Stimulated activated CD4-positive, alpha-beta T cell treated with anti-CD3 and anti-CD28 coated beads, Interleukin-2, amount 100 ng/mL, for 24 hours (primary cell): ENCODE measurements at places on chromosomes 6 and 20.
A peak's percentile ranks its signal among the peaks of the same experiment; 100 is the strongest.

GRCh38 chr6:136723780-136724179 lies 68.5 kb downstream of the MAP3K5 start:
- DNase-seq = peak; percentile 24

DNA sequence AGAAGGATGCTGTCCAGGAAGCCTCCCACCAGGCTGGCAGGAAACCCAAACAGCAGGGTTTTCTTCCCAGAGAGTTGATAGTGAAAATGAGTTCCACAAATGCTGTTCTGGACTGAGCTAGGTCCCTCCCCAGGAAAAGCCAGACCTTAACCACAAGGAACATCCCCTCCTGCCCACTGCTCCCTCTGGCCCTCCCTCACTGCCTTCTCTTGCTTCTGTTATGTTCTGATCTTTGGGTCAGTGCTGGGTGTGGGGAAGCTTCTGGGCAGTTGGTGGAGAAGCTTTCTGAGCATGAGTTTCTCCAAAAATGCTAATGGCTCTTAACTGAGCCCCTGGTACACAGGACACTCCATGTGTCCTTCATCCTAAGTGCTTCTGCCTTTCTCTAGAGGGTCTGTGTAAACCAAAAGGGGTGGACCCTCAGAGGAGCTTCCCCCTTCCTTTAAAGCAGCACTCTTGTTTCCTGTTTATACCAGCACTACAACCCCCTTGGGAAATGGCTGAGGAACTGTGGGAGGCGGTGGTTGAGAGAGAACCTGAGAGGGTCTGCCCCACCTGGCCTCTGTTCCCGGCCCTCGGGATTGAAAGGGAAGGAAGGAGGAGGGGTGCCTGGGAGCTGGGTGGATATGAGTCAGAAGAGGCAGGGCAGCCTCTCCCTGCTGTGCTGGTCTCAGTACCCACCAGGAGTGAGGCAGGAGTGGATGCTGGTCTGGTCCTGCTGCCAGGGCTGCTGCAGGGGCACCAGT lies 42.0 kb downstream of the CDS2 start:
- no peak for DNase-seq

DNA sequence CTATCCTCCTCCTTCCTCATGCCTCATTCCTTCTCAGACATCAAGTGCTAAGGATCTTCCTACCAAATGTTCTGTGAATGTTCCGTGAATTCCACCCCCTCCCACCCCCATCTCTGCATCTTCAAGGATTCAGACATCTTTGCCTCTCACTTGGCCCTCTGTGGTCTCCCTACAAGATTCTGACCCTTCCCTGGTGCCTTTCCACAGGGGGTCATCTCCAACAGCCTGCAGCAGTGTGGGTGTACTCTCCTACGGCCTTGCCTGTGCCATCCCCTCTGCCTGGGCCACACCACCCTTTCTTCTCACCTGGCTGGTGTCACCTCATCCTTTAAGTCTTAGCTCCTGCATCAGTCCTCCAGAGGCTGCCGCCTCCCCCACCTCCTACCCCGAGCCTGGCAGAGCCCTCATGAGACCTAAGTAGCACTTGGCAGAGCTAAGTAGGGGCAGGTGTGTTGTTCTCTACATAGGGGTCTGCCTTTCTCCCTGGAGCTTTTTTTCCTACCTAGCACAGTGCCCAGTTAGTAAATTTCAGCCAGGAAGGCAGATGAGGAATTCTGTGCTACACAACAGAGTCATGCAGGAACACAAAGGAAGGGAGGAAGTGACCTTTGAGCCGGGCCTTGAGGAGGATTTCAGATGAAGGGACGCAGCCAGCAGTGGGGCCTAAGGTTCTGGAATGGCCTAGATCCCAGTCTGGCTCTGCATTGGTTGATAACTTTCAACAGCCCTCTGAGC lies 43.1 kb downstream of the TM9SF4 start:
- no peak for DNase-seq

GRCh38 chr6:90110971-90111370 lies 185.7 kb downstream of the BACH2 start:
- DNase-seq = peak; percentile 51

DNA sequence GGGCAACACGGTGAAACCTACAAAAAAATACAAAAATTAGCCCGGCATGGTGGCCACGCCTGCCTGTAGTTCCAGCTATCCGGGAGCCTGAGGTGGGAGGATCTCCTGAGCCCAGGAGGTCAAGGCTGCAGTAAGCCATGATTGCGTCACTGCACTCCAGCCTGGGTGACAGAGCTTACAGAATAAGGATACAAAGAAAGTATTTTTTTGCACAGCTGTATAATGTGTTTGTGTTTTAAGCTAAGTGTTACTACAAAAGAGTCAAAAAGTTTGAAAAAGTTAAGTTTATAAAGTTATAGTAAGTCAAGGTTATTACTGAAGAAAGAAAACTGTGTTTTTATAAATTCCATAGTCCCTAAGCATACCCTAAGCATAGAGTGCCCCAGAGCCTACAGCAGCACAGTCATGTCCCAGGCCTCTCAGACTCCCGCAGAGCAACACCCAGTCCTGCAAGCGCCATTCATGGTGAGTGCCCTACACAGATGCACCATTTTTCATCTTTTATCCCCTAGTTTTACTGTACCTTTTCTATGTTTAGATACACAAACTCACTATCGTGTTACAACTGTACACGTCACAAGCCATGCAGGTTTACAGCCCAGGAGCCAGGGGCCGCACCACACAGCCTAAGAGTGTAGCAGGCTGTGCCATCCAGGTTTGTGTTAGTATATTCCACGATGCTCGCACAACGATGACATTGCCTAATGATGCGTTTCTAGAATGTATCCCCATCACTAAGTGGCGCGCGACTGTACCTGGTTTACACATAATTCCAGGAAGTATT lies 22.4 kb downstream of the TAF4 start:
- DNase-seq = no peak

DNA sequence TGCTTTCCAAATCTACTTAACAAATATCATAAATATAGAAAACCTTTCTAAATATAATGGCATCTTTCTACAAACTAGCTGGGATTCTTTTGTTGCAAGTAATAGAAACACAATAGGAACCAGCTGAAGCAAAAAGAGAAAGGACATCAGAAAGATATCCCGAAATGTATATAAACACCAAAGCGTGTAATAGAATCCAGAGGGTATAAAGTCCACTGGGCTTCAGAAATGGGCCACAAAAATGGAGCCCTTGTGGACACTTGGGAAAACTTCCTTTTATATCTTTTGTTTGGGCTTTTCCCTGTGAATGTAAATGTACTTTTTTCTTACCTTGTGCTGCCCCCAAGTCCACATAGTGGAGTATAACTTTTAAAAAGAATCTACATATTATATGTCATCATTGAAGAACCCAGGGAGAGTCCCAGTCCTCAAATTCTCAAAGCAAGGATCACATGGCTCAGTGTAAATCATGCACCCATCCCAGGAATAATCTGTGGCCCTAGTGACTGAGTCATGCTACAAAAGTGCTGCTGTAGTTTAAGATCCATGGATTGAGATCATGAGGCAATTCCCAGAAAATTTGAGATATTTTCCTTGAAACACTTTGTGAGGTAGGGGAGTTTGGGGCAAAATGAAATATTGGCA lies 457.0 kb downstream of the EPM2A start:
- DNase-seq = no peak

- DNase-seq = no peak
Measured at GRCh38 chr20:8115436-8115835, 16.6 kb upstream of the PLCB1 start.

DNA sequence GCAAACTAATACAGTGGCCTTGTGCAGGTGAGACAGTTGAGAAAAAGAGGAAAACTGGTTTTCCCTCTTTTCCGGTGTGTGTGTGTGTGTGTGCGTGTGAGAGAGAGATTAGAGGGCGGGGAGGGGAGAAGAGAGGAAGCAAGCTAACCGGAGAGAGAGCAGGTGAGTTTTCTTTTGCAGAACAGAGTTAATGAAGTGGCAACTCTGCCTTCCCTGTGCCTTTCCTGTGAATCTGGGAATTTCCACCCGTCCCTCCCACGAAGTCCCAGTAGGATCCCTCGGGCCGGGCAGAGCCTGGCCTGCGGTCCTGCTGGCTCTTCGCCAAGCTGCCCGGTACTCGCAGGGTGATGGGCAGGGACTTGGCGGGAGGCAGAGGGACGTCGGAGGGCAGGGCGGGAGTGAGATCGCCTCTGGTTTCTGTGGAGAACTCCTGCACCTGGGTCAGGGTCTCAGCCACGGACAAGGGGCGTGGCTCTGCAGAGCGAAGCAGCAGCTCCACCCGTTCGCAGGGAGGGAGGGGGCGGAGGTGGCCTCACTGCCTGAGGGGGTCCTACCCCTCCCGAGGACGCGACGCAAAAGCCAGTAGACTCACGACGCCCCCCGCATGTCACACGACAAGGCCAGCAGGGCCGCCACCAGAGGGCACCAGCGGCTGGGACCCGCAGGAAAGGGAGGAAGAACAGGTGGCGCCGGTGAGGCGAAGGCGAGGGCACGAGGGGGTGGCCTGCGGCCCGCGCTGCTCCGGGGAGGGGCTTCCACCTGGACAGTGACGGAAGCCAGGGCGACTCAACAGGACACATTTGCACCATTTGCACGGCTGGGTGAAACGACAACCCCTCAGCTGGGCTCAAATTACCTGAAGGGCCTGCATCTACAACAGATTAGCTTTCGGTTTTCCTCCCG lies 51.2 kb upstream of the RNF182 start:
- DNase-seq = peak; percentile 83

DNA sequence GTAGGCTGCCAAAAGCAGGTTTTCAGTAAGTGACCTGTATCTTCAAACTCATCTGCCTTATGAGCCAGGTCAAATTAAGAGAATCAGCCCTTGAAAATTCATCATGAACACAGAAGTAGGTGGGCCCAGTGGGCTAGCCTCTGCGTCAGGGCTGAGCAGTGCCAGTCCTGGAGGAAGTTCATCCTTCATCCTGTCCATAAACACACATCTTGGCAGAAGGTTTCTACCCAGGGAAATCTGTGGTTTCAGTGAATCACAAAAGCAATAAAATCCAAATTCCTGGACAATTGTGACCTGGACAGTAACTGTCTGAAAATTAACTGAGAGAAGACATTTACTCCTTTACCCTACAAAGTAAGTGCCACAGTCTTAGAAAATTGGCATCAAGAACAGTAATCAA lies 72.4 kb downstream of the ATG5 start:
- DNase-seq = no peak

GRCh38 chr20:35791097-35791496 lies 19.3 kb downstream of the PHF20 start:
- DNase-seq = no peak

DNA sequence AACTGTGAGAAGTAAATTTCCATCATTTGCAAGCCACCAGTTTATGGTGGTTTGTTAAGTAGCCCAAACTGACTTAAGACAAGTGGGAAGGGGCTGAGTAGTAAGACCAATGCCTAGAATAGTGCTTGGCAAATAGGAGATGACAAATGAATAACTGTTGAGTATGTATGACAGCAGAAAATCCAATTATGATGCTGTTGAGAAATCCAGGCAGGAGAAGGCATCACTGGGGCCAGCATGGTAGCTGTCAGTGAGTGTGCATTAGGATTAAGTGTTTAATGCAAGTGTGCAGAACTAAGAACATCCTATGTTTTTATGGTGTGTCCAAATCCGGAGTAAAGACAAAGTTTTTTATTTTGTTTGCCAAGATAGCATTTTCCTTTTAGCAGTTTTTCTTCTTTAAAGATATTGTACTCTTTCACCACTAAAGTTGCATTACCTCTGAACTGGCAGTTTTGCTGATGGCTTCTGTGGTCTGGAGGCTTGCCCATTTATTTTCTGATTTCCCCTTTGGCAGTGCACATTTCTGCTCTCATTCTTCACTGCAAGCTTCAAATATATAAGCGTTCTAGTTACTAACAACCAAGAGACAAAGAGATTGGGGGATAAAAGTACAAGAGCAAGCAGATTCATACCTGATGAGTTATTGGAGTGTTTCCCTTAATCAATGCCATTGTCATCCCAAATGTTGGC lies 289.7 kb downstream of the KCNQ5 start:
- DNase-seq = no peak

- no peak for DNase-seq
Measured at GRCh38 chr6:155011809-155012291, 16.7 kb downstream of the TIAM2 start.

- DNase-seq = no peak
Measured at GRCh38 chr20:51934301-51935002, 132.1 kb upstream of the SALL4 start.

- no peak for DNase-seq
Measured at GRCh38 chr6:40856271-40856670, 182.8 kb downstream of the UNC5CL start.

DNA sequence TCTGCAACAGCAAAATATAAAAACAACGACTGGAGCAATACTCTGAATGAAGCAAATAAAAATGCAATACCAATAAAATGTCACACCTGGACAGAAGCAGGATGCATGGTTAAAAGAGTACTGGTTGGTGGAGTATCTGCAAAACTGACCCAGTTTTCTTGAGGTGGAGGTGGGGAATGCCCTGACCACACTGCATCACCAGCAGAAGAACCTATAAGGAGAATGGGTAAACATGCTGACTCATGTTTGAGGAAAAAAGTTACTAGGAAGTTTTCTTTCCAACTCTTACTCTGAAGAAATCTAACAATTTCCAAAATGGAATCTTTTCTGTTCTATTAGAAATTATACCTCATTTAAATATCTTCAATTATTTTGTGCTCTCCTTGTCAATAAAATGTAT lies 43.6 kb downstream of the REPS1 start:
- DNase-seq = no peak

DNA sequence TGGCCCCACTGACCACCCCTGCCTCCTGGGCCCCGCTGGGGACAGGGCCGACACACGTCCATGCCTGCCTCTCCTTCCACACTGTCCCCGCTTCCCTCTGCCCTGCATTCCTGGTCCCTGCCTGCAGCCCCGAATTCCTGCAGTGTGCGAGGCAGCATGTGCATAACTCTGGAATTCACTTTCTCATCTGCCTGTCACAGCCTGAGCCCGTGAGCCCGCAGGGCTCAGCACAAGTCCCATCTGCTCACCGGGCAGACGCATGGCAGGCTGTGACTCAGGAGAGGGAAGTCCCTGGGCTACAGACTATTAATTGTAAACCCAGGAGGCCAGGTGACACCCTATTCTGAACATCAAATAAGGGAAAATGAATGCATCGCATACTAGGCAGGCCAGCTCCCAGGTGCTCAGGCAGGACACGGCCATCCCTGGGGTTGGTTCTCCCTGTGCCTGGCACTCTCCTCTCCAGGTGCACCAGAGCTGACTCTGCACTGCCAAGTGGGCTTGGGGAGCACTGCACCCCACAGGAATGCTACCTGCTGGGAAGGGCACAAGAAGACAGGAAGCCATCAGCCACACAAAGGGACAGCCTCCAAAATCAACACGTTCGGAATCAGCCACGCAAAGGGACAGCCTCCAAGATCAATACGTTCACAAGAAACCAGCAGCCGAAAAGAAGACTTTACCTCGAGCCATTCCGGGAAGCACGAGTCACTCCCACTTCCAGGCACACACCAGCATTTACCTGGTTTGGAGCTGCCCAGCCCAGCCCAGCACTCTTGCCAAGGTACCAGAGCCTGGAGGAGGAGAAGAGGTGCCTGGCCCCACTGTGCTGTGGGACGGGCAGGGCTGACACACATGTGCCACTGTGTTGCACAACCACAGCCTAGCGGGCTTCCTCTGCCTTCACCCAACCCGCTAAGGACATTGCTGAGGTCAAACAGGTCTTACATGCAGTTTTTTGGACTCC lies 65.9 kb downstream of the DLL1 start:
- DNase-seq = no peak

- DNase-seq = no peak
Measured at GRCh38 chr6:122753000-122753687, 26.4 kb upstream of the FABP7 start.

GRCh38 chr6:101489456-101489855 lies 95.9 kb downstream of the GRIK2 start:
- no peak for DNase-seq
